ENCODE measurements at places on chromosomes 5 and 9.

DNA sequence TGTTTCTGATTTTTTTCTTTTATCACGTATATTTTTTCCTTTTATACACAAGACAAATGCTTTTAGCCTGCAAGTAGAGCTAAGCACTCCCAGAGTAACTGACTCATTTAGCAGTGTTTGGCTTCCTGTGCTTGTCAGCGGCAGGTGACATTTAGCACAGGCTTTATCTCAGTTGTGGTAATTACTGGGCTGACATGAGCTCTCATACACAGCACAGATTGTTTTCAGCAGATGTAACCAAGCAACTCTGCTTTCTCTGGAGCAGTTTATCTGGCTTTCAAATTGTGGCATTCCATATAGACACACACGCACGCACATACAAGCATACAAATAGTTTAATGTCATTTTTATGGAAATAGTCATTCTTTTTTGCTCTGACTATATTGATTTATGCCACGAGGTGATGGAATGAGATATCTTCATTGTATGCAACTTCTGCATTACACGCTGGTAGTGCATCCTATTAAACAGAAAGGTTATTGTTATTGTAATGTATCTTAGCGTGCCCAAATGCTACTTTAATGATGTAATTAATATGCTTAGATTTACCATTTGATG lies 379.0 kb upstream of the GRAMD2B start:
- DNase-seq, result peak; percentile 88

GRCh38 chr5:38607396-38607795 lies 51.0 kb upstream of the LIFR start:
- no peak for DNase-seq

DNA sequence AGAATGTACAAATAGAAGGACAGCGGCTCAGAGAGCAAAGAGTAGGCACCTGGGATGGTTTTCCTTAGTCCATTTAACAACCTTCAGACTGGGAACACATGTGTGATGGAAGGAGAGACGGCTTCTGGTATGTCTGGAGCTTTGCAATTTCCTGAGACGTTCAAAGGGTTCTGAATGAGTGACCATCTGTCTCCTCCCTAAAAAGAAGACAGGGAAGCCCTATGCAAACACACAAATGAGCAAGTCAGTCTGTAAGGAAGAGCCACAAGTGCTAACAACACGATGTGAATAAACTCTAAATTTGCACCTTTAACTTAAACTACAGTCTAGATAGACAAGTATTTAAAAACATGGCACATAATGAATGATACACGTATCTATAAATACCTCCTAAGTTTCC lies 391.0 kb downstream of the ICE1 start:
- DNase-seq, result no peak

- DNase-seq, result no peak
These were observed 160.0 kb upstream of the GNA14 start for GRCh38 chr9:77807846-77808750.

GRCh38 chr5:68037546-68037945 lies 178.0 kb upstream of the PIK3R1 start:
- no peak for DNase-seq

DNA sequence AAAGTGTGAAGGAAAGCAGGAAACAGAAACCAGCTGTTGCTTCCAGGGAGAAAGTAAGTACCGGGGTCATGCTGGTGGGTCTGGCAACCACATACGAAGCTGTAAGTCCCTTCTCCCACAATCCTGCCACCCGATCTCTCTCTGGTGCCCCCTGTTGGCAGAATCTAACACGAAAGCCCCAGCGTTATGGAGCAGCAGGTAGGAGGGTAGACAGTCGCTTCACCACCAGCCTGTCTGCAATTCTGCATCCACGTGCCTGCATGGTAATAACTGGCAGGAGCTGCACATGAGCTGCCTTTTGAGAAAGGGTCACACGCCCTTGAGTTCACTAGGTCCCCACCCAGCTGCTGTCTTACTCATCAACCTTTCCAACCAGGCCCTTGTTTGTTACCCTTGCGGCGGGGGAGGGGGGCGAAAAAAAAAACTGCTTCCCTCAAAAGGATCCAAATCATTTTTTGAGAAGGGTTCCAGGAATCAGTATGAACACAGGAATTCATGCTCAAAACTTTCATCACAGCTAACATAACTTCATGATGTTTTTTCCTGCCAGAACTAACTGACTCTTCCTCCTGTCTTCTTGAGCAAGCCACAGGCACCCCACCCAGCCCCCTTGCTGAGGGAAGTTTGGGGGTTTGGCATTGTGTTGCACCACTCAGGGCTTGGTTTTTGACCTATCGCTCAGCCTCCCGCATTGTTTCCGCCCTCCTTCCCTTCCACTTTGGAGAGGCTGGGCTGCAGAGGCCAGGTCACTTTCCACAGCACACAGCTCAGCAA lies 19.6 kb upstream of the TMEM252 start:
- DNase-seq, result peak; percentile 38

- no peak for DNase-seq
These were observed 33.9 kb downstream of the SLC24A2 start for GRCh38 chr9:19754921-19755320.

GRCh38 chr9:90774682-90775081 lies 26.9 kb upstream of the SYK start:
- DNase-seq, result no peak

GRCh38 chr9:121954477-121955140 lies 138.5 kb downstream of the TTLL11 start:
- no peak for DNase-seq

DNA sequence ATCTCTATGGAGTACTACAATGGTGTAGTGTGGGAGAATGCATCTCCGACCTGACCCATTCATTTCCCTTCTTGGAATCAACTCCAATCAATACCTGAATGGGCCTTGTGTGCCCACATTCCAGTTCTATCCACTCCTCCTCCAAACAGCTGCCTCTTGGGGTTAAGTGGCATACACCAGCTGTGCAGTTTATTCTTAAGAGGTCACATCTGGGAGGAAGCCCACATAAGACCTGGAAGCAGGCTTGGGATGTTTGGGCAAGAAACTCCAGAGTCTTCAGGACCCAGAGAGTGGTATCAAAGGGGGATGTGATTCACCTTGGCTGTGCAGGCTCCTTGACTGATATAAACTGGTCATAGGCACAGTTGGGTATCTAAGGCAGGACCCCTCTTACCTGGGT lies 46.0 kb downstream of the ACTBL2 start:
- DNase-seq, result no peak

DNA sequence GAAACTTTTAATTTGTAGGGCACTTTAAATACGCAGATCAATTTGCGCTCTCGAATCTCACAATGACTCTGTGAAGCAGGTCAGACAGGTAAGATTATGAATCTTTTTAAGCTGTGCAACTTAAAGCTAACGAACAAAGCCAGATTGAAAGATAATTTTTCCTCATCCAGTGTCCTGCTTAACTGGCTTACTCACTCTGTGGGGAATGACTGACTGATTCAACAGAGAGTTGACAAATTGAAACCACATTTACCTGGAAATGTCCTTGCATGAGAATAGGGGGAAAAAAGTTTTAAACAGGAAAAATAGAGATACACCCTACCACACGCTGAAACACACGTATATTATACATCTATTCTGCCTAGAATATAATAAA lies 187.9 kb downstream of the MAN2A1 start:
- DNase-seq, result no peak

GRCh38 chr5:95725071-95725820 lies 5.9 kb upstream of the RHOBTB3 start:
- DNase-seq, result no peak

- DNase-seq, result no peak
These were observed 54.8 kb downstream of the COL27A1 start for GRCh38 chr9:114210136-114210535.

GRCh38 chr9:70411930-70412831 lies 2.3 kb downstream of the KLF9 start:
- DNase-seq, result peak; percentile 18

DNA sequence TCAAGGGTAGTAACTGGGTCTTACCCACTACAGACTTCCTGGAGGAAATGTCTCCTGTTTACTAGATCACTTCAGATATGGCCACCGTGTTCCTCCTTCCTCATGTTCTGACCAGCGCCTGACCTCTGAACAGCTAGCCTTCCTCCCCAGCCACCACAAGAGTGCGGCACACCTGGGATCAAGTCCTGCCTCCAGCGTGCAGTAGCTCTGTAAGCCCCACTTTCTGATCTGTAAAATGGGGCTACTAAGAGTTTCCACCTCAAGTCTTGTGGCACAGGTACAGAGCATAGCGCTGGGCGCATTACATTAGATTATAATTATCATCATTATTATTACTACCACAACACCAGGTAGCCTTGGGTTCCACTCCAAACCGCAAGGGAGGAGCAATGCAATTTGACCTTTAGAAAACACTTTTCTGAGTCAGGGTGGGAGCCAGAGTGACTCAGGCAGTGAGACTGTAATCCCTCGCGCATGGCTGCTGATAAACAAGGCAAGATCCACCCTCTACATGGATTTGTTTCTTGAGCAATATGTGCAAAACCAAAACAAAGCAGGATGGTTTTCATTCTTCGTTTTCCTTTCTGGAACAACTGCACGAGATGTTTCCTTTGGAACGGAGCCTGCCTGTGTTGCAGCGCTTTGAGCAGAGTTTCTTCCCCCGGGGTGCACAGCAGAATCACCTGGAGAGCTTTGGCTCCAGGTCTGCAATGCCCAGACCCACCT lies 65.0 kb upstream of the ANGPTL2 start:
- DNase-seq, result peak; percentile 89

DNA sequence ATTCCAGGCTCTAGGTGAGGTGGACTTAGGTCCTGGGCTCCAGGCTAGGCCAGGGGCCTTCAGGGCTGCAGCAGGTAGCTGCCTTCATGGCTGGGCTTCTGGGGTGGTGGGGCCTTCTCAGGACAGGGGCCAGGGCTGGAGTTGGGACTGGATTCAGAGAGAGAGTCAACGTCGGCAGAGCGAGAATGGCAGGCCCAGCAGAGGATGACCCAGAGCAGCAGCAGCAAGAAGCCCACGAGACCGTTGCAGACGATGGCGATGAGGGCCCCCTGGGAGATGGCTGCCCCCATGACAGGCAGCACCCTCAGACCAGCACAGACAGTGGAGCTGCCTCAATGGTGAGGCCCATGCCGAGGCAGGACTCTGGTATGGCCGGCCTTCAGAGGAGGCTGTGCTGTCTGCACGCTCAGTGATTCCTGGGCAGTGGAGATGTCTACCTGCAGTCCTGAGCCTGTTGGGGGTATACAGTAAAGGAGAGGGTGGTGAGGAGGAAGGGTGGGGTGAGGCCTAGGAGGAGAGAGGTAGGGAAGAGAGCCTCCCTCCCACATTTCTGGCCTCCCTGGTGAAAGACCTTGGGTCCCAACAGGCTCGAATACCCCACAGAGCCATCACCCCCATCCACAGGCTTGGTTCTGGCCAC lies 1.3 kb downstream of the ENHO start:
- no peak for DNase-seq

GRCh38 chr5:141913560-141914198 lies 10.0 kb upstream of the DELE1 start:
- no peak for DNase-seq

DNA sequence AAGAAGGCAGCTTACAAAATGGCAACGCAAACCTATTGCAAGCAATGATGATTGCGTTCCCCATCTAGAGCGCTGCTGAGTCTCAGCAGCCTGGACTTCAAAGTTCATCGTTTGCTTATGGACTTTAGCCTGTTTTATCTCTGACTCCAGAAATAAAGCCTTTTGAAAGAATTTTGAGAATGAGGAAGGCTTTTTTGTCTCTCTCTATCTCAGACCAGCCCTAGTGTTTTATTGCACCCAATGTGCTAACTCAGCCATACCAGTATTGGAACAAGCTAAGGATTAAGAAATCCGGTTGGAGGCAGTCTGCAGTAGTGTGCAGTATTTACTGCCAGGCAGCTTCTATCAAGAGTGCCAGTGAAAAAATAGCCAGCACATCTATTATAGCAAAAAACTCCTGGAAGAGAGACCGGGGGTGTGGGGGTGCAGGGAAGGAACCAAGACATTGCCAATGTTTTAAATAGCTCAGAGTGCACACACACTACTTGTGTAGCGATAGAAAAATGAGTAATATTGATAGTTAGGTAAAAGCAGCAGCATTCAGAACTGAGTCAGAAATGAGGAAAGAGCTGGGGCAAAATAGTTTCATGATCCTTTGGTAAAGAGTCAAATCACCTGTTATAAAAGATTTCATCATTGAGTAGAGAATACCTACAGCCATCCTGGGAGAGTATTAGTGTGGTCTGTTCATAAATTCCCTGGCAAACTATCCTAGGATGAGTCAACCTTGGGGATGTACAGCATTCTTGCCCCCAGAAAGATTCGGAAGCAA lies 219.0 kb downstream of the ZNF608 start:
- no peak for DNase-seq

GRCh38 chr5:93723681-93724080 lies 17.7 kb downstream of the POU5F2 start:
- no peak for DNase-seq

GRCh38 chr9:87535817-87536539 lies 38.3 kb downstream of the DAPK1 start:
- no peak for DNase-seq

Measured in tongue (tissue), 3 donors.